C1 segment of cervical spinal cord (tissue), 14 donors: ENCODE measurements at places on chromosomes 3 and 15.

DNA sequence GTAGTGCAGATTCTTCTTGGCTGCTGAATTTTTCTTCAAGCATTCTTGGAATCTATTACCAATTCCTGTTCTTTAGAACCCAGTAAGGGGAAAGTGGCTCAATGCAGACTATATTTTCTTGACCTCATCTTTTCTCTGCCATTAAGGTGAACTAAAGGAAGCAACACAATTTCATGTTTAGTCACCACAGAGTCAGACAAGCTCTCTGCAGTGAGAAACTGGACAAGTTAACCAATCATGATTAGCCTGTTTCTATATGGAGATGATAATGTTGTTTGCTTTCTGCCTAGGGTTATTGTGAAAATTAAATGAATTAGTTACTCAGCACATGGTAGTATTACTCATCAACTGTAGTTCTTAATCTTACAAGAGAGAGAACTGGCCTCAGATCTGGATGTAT, 1075.1 kb downstream of the AGBL1 start:
- DNase-seq = no peak

DNA sequence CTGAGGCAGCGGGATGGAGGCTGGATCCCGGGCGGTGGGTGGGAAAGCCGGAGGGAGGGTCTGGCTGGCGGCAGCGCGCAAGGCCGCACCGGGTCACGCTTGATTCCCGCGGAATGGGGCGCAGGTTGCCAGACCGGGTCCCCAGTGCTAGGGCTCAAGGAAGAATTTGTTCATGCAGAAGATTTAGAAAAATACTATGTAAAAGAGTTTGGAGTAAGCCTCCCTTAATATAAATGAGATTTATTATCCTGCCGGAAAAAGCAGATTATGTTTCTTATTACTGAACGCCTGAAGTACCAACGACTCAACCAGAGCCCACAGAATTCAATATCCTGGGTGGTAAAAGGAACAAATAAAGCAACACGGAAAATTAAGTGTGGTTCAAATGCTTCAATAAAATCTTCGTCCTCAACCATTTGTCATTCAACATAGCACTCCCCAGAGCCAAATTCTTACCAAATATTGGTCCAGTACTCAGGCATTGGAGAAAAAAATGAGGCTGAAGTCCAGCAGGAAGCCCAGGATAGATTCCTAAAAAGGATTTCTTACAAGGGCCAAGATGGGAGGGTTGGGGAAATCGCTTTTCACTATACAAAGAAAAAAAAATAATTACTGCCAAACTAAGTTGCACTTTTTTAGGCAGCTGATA, 1.2 kb upstream of the ZBTB20 start:
- no peak for DNase-seq

DNA sequence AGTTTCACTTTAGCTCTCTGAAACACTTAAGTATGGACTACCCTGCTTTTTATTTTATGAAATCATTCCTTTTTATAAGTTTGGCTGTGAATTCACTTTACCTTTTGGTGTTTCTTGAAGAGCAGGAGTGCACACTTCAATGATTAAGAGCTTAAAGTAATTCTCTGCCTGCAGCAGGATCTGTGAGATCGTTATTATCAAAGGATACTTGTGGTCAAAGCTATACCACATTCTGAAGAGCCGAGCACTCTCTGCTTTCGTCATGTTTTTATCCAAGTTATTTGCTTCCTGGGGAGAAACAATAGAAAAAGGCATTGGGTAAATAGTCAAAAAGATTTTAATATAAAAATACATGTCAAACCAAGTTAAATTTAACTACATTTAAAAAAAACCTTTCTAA, 243.7 kb downstream of the CHST2 start:
- DNase-seq = no peak

- DNase-seq = no peak
Measured at GRCh38 chr3:31957106-31957505, 24.0 kb downstream of the OSBPL10 start.

- no peak for DNase-seq
Measured at GRCh38 chr3:141384157-141384556, 15.9 kb downstream of the ZBTB38 start.

GRCh38 chr3:28856796-28857195, 424.1 kb upstream of the RBMS3 start:
- DNase-seq = no peak

GRCh38 chr3:190579514-190580137, 65.7 kb downstream of the IL1RAP start:
- DNase-seq = no peak

DNA sequence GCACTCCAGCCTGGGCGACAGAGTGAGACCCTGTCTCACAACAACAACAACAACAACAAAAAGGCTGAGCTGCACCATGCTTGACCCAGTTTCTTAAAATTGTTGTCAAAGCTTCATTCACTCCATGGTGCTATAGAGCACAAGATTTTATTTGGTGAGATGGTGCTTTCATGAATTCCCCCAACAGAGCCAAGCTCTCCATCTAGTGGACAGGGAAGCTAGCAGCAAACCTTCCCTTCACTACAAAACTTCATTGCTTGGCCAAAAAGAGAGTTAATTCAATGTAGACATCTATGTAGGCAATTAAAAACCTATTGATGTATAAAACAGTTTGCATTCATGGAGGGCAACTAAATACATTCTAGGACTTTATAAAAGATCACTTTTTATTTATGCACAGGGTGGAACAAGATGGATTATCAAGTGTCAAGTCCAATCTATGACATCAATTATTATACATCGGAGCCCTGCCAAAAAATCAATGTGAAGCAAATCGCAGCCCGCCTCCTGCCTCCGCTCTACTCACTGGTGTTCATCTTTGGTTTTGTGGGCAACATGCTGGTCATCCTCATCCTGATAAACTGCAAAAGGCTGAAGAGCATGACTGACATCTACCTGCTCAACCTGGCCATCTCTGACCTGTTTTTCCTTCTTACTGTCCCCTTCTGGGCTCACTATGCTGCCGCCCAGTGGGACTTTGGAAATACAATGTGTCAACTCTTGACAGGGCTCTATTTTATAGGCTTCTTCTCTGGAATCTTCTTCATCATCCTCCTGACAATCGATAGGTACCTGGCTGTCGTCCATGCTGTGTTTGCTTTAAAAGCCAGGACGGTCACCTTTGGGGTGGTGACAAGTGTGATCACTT, 2.0 kb downstream of the CCR5 start:
- DNase-seq = no peak

DNA sequence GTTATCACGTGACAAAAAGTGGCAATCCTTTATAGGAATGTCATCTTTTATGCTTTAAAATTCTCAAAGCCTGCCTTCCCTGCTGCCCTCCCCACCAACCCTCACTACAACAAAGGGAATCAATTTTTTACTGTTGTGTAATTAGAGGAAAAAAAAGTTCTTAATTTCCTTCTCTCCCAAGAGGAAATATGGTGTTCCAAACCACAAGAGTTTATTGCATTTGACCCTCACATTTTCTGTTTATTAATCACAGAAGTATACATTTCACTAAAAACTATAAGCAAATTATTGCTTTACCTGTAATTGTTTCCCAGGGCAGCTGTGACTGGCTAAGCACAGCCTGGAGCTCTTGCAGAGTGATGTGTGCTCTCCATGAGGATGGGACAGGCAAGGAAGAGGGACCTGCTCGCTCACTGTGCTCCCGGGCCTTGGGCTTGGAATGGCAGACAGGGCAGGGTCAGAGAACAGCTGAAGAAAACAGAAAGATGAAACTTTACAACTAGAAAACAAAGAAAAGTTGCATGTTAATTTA, 31.3 kb upstream of the ATP10A start:
- no peak for DNase-seq

GRCh38 chr3:171192176-171192854, 165.8 kb upstream of the SLC2A2 start:
- DNase-seq = no peak

- DNase-seq = peak; percentile 81
Measured at GRCh38 chr15:75758071-75758872, 45.6 kb upstream of the CSPG4 start.

GRCh38 chr3:103918336-103918735, 1448.4 kb upstream of the ALCAM start:
- no peak for DNase-seq

DNA sequence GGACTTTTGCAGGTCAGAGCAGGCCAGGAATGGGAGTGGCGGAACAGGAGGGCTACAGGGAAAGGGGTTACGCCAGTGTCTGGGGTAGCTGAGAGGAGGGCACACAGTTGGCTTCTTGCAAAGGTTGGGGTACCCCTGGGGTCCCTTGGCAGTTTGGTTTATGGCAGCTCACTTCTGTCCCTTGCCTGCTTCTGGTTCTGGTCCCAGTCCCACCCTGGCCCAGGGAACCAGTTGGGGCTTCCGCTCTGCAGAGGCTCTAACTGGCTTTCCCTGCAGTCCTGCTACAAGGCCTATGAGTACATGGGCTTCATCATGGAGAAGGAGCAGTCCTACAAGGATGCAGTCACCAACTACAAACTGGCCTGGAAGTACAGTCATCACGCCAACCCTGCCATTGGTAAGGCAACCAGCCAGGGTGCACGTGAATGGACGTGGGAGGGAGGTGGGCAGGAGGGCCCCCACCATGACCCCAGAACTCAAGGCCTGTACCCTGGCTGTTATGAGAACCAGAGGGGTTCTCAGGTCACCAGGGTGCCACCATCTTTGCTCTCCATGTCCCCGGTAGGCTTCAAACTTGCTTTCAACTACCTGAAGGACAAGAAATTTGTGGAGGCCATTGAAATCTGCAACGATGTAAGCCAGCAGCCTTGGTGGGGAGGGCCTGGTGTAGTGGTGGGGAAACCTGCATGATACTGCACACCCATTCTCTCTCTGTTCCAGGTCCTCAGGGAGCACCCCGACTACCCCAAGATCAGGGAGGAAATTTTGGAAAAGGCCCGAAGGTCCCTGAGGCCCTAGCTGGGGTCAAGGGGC, 15.2 kb downstream of the CSRNP1 start:
- DNase-seq = no peak
